Esophagus mucosa (tissue), 1 donor: ENCODE measurements at places on chromosomes 2 and 18. TPM values are rescaled to one million over a fixed set of nuclear protein-coding genes. Genes with fewer than 3 reads are reported as not detected.

Gene CCBE1
- 0.40 TPM for total RNA-seq

Gene SIX2
- total RNA-seq, result 0.12 TPM

Gene CHRND
- total RNA-seq, result not detected

Gene COX7A2L
- 79.1 TPM for total RNA-seq
